Activated T-cell treated with anti-CD3 and anti-CD28 coated beads, Interleukin-2, amount 50 U/mL, for 72 hours (primary cell): ENCODE measurements at places on chromosomes 4 and X.

GRCh38 chrX:40281336-40282005 lies 183.7 kb upstream of the BCOR start:
- H3K36me3 ChIP-seq = peaks cover 7% of the 10 kb centered on the region
- peaks cover 11% of the 10 kb centered on the region for H3K27me3 ChIP-seq
- H3K4me1 ChIP-seq = peaks cover 36% of the 10 kb centered on the region
- peak; percentile 29 for DNase-seq
- no peak overlapping the region for H3K27ac ChIP-seq

DNA sequence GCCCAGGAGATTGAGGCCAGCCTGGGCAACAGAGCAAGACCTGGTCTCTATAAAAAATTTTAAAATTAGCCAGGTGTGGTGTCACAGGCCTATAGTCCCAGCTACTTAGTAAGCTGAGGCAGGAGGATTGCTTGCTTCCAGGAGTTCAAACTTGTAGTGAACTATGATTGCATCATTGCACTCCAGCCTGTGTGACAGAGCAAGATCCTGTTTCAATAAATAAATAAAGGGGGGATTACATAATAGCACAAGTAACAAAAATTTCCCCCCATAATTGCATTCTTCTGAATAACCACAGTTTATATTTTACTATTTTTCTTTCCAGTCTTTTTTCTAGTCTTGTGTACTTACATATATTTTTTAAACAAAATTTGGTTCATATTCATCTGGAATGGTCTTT lies 135.6 kb downstream of the CHIC2 start:
- no peaks in the 10 kb centered on the region for H3K36me3 ChIP-seq
- H3K27ac ChIP-seq = no peak overlapping the region
- no peak for DNase-seq
- no peaks in the 10 kb centered on the region for H3K4me1 ChIP-seq
- peaks cover 8% of the 10 kb centered on the region for H3K27me3 ChIP-seq

DNA sequence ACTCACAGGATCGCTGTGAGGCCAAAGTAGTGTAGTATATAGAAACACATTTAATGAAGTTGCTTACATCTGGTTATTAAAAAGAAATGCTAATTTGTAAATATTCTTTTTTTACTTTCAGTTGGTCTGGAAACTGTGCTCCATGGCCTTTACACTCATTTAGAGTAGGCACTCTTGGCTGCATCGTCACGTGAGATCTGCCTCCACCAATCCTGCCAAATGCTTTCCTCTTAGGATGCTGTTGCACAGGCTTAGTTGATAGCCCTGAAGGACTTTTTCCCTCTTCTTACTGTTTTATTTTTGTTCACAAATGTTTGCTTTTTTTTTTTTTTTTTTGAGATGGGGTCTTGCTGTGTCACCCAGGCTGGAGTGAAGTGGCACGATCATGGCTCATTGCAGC lies 6.3 kb downstream of the CPE start:
- no peak for DNase-seq
- no peak overlapping the region for H3K27ac ChIP-seq
- H3K36me3 ChIP-seq = no peaks in the 10 kb centered on the region
- H3K27me3 ChIP-seq = peaks cover 34% of the 10 kb centered on the region
- H3K4me3 ChIP-seq = no peak overlapping the region

DNA sequence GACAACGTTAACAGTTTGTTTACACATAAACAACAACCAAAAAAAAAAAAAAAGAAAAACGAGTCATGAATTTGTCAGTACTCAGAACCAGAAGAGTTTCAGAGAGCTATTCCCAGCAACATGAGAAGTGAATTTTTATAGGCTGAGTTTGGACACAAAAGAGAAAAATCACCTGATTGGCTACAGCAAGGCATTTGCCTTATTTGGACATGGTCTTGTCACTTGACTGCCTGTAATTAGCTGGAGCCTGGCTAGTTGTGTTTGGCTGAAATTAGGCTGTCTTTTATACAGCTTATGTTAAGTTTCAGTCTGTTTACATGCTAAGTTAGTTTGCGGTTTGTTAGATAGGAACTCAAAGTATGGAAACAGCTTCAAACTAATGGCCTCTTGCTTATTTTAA lies 880 bp upstream of the TEX13A start:
- H3K27me3 ChIP-seq = peaks cover 12% of the 10 kb centered on the region
- no peak for DNase-seq
- no peak overlapping the region for H3K4me3 ChIP-seq
- H3K27ac ChIP-seq = no peak overlapping the region

GRCh38 chr4:75848891-75849290 lies 53.4 kb downstream of the PPEF2 start:
- no peaks in the 10 kb centered on the region for H3K36me3 ChIP-seq
- peaks cover 16% of the 10 kb centered on the region for H3K4me1 ChIP-seq
- H3K27me3 ChIP-seq = peaks cover 21% of the 10 kb centered on the region
- DNase-seq = no peak

- no peak for DNase-seq
Measured at GRCh38 chr4:70062000-70062399, 11.8 kb downstream of the HTN1 start.

DNA sequence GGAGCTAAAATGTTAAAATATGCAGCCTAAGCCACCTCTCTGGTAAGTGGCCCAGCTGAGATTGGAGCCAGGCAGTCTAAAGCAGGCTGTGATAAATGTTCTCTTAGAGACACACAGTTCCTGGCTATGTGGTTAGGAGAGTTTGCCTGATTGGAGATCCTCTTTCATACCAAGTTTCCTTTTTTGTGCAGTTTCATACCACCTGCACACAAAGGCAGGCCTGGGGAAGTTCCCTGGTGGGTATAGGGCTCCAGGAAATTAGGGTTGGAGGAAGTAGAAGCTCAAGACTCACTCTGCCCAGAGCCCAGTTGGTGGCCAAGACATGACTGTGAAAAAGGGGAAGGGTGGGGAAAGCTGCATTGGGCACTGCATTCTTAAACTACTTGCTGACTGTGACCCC lies 16.9 kb downstream of the CYBB start:
- H3K4me1 ChIP-seq = peaks cover 13% of the 10 kb centered on the region
- H3K36me3 ChIP-seq = no peaks in the 10 kb centered on the region
- H3K4me3 ChIP-seq = no peak overlapping the region
- DNase-seq = no peak

GRCh38 chrX:51641421-51642021 lies 22.8 kb upstream of the CENPVL3 start:
- H3K27me3 ChIP-seq = peaks cover 52% of the 10 kb centered on the region
- H3K36me3 ChIP-seq = no peaks in the 10 kb centered on the region
- no peak overlapping the region for H3K4me3 ChIP-seq
- H3K27ac ChIP-seq = no peak overlapping the region
- H3K4me1 ChIP-seq = no peaks in the 10 kb centered on the region
- peak; percentile 5 for DNase-seq

DNA sequence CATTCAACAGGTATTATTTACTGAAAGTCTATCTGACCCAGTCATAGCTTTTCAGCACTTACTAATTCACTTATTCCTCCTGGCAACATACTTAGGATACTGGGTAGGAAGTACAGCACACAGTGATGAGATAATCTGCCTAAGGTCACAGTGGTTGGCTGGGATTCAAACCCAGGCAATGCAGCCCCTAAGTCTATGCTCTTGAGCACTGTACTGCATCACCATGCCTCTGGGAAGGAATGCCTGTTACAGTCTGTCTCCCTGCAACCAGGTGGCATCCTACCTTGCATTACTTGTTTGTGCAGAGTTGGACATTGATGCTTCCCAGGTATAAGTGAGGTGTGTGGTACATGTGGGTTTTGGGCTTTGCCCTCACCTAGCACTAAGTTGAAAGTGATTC lies 21.5 kb upstream of the LRAT start:
- H3K4me3 ChIP-seq = no peak overlapping the region
- H3K27ac ChIP-seq = no peak overlapping the region
- peaks cover 9% of the 10 kb centered on the region for H3K4me1 ChIP-seq

- no peaks in the 10 kb centered on the region for H3K36me3 ChIP-seq
- no peak for DNase-seq
- H3K4me1 ChIP-seq = peaks cover 86% of the 10 kb centered on the region
- H3K27ac ChIP-seq = no peak overlapping the region
- peaks cover 5% of the 10 kb centered on the region for H3K27me3 ChIP-seq
Measured at GRCh38 chr4:184313058-184313581, 95.4 kb upstream of the ENPP6 start.

DNA sequence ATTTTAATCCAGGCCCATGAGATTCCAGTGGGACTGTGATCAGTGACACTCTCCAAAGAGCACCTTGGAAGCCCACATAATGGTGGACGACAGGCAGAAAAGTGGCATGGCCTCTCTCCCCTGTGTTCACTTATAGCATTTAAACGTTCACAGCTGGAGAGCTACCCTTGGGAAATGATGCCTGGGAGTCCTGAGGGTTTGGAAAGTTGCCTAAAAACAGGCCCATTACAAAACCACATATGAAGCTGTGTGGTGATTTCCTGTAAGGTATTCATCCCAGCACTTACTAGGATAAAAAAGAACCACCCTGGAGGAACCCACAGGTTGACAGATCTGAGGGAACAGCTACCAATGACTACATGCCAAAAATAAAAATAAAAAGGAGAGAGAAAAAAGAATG lies 193.2 kb downstream of the RASL11B start:
- no peaks in the 10 kb centered on the region for H3K4me1 ChIP-seq
- no peak for DNase-seq
- H3K36me3 ChIP-seq = peaks cover 2% of the 10 kb centered on the region
- H3K27me3 ChIP-seq = no peaks in the 10 kb centered on the region

DNA sequence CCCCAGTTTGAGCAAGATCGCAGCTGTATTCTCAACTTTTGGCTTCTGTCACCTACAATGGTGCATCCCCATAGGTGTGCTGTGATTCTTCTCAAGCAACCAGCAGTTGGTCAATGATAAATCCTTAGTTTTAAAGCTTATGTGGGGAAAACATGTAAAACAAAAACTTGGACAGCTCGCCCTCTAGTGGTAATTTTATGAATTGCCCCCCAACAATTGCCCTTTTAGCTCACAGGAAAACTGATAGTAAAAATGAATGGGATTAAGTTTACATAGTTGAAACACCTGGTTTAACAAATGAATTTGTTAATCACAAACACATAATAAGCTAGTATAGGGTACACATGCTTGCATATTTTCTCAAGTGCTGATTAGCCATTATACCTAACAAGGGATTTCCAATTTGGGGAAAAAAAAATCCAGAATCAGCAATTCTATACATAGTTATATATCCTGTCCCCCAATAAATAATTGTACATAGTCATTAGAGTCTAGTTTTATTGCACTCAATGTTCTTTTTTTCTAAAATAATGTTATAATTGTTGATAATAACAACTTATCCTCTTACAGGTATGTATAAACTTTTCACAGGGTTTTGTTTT lies 30.1 kb downstream of the TEX13A start:
- no peaks in the 10 kb centered on the region for H3K36me3 ChIP-seq
- H3K27me3 ChIP-seq = peaks cover 12% of the 10 kb centered on the region
- H3K4me1 ChIP-seq = no peaks in the 10 kb centered on the region

DNA sequence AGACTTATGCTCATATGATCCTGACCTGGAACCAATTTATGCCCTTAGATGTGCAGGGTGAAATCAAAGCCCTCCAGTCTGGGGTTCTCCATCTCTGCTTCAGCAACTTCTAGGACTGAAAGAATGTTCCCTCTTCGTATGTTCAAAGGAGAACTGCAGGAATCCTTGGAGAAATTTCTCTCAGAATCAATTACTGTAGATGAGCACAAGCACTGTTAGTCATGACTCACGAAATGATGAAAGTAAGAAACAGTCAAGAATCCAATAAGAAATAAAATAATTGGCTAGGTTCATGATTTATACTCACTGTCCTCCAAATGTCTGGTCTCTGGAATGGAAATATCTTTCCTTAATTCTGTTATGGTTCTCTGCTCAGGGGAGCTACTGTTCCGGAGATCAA lies 348.2 kb downstream of the PDGFC start:
- no peaks in the 10 kb centered on the region for H3K36me3 ChIP-seq
- no peak for DNase-seq
- H3K27me3 ChIP-seq = no peaks in the 10 kb centered on the region

DNA sequence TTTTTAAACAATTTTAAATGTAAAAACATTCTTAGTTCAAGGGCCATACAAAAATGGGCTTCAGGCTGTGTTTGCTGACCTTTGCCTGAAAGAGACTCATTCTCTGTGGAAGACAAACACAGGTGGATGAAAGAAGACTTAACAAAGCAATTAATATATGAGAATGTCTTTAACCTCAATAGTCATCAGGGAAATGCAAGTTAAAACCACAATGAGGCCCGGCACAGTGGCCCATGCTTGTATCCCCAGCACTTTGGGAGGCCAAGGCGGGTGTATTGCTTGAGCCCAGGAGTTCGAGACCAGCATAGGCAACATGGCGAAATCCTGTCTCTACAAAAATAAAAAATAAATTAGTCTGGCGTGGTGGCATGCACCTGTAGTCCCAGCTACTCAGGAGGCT lies 7.1 kb upstream of the SMARCA1 start:
- H3K4me3 ChIP-seq = no peak overlapping the region
- H3K4me1 ChIP-seq = no peaks in the 10 kb centered on the region
- H3K36me3 ChIP-seq = no peaks in the 10 kb centered on the region
- H3K27me3 ChIP-seq = peaks cover 12% of the 10 kb centered on the region
- DNase-seq = no peak
- no peak overlapping the region for H3K27ac ChIP-seq

DNA sequence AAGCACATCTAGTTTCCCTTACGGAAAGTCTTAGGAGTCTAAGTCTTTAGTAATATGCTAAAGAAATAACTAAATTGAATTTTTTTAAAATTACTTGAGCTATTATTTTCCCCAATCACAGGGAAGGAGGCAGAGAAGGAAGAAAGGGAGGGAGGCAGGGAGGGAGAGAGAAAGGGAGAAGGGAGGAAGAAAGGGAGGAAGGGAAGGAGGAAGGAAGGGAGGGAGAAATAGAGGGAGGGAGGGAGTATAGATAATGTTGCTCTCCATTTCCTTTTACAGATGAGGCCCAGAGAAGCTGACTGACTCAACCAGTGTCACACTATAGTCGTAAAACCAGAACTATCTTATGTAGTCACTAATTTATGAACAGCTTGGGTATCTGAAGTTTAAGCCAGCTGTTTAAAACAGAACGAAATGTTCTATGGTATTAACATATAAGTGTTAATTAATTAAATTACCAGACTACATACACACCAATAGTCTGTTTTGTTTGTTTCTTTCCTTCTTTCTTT lies 14.6 kb downstream of the SH3RF1 start:
- no peaks in the 10 kb centered on the region for H3K36me3 ChIP-seq
- H3K27ac ChIP-seq = no peak overlapping the region
- peaks cover 40% of the 10 kb centered on the region for H3K27me3 ChIP-seq
- DNase-seq = no peak
- no peaks in the 10 kb centered on the region for H3K4me1 ChIP-seq

- H3K27me3 ChIP-seq = peaks cover 57% of the 10 kb centered on the region
- H3K4me3 ChIP-seq = no peak overlapping the region
- no peak overlapping the region for H3K27ac ChIP-seq
- no peaks in the 10 kb centered on the region for H3K36me3 ChIP-seq
Measured at GRCh38 chrX:135193740-135194139, 22.5 kb upstream of the CT55 start.
